ENCODE measurements at places on chromosomes 1 and 21. TPM values are rescaled to one million over a fixed set of nuclear protein-coding genes. Genes with fewer than 3 reads are reported as not detected.

Gene ESRRG
- 7.1 TPM for total RNA-seq

Gene ZSWIM5
- total RNA-seq = 14.5 TPM

Gene KIF2C
- total RNA-seq = 2.2 TPM

Gene KCNK2
- 59.0 TPM for total RNA-seq

Gene PLA2G2F
- not detected for total RNA-seq

Gene ASPM
- 6.1 TPM for total RNA-seq

Gene CELF3
- total RNA-seq = 52.4 TPM

Gene ACTN2
- 43.5 TPM for total RNA-seq

Gene FMO5
- 0.74 TPM for total RNA-seq

Gene SYNC
- 3.7 TPM for total RNA-seq

Gene MPL
- total RNA-seq = not detected

Gene SDCCAG8
- 66.1 TPM for total RNA-seq

Gene SPATA1
- total RNA-seq = 0.74 TPM

Gene TNNI3K
- total RNA-seq = 9.6 TPM

Gene CCDC17
- total RNA-seq = 0.25 TPM

Gene VCAM1
- total RNA-seq = 19.9 TPM

Gene KIAA1614
- 3.0 TPM for total RNA-seq

Gene UMODL1
- total RNA-seq = not detected

Gene GPR37L1
- total RNA-seq = 1.2 TPM

Gene EXTL1
- total RNA-seq = 0.98 TPM

Gene LRRC38
- under 0.01 TPM for total RNA-seq

Gene KCNQ4
- 1.2 TPM for total RNA-seq

Gene FCRL1
- under 0.01 TPM for total RNA-seq

Gene NOTCH2
- 41.3 TPM for total RNA-seq

Gene PIGR
- under 0.01 TPM for total RNA-seq

Gene VASH2
- total RNA-seq = 37.6 TPM

Gene GJA4
- 2.2 TPM for total RNA-seq

Gene DNASE2B
- not detected for total RNA-seq

Gene NPL
- total RNA-seq = 3.7 TPM

Gene HES3
- total RNA-seq = not detected

Gene SH2D5
- 0.49 TPM for total RNA-seq

All from temporal lobe (tissue), 4 donors.